ENCODE measurements at places on chromosomes 6 and 20.

DNA sequence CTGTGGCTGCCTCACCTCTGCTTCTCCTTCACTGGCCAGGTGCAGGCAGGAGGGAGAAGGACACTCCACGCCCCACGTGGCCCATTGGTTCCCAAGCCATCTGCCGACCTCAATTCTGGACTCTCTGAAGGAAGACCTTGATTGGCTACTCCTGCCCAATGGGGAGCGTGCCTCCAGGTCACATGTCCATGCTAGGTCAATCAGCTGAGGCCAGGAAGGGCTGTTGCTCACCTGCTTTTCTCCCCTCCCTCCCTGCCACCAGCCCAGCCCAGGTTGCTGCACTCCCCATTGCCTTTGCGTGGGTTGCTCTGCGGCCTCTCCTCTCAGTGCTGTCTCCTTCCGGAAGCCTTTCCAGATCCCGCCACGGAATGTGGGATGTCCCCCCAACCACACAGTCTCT is 21.9 kb upstream of the CDH4 start:
- DNase-seq = no peak

GRCh38 chr20:17276101-17276500 is 49.3 kb downstream of the PCSK2 start:
- no peak for DNase-seq

- no peak for DNase-seq
These were observed 557.6 kb downstream of the QKI start for GRCh38 chr6:163971841-163972838.

DNA sequence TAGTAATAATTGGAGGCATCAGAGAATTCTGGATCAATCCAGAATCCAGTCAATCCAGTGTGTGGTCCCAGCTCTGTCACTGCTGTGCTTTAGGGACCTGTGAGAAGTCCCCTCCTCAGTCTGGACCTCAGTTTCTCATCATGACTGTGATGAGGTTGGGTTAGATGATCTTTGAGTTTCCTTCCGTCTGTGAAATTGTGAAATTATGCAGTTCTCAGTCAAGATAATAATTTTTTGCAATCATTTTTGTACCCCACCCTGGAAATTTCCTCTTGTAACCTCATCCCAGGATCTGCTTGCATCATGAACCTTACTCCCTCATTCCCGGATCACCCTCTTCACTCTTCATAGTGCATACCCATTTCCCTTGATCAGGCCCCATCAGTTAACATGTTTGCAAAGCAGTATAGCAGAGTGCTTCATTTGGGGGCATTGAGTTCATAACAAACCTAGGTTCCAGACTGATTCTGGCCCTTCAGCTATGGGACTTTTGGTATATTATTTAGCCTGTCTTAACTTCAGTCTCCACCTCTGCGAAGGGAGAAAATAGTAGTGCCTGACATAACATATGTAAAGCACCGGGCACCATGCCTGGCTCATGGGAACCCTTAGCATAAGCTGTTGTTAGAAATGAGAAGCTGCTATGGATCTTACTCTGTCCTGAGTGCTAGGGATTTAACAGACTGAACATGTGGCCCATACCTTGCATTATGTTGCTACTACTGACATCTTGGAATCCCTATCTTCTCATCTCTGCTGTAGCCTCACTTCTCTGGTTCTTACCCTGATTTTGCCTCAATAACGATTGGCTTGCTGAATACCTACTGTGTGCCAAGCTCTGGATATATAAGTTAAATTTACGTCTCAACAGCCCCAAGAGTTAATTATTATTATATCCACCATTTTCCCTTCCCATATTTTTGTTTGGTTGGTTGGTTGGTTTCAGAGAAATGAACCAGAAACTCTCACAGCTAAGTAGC is 1.3 kb downstream of the ZNF76 start:
- no peak for DNase-seq

DNA sequence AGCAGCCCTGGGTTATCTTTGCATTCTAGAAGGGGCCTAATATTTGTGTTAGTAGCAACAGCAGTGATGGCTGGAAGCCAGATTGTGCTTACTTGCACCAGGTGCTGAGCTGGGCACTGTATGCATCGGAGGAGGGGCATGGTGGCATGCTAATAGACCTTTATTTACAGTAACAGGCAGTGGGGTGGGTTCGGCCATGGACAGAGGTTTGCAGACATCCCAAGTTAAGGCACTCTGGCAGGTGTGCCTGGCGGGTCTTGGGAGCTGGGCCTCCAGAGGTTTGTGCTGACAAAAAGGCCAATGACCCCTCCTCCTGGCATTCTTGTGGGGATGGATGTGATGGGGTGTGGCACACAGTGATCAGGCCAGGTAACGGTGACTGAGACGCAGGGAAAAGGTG is 39.0 kb upstream of the CD93 start:
- DNase-seq = no peak

GRCh38 chr6:111617149-111617548 is 11.5 kb upstream of the TRAF3IP2 start:
- DNase-seq = no peak
